ENCODE measurements at places on chromosomes 7 and 10.

GRCh38 chr7:104039363-104039762, 49.9 kb upstream of the RELN start:
- no peak for DNase-seq

DNA sequence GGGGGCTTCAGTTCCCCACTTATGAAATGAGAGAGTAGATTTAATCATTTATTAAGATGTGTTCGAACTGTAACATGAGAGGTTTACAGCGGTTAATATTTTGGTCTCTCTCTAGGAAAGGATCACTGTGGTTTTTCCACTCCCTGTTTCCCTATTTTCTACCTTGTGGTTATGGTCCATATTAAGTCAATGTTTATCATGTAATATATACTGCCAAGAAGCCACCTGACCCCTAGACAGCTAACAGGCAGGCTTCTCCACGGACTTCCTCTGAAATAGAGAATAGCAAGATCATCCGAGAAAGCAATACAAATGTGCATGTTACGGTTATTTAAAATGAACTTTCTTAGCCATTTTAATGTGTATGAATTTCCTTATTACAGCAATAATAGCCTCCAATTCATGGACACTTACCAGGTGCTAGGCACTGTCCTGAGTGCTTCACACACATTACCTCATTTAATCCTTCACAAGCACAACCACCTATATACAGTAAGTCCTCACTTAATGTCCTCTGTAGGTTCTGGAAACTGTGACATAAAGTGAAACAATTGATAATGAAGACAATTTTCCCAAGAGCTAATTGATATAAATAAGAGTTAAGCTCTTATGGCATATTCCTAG, 835 bp upstream of the COL28A1 start:
- DNase-seq: no peak

DNA sequence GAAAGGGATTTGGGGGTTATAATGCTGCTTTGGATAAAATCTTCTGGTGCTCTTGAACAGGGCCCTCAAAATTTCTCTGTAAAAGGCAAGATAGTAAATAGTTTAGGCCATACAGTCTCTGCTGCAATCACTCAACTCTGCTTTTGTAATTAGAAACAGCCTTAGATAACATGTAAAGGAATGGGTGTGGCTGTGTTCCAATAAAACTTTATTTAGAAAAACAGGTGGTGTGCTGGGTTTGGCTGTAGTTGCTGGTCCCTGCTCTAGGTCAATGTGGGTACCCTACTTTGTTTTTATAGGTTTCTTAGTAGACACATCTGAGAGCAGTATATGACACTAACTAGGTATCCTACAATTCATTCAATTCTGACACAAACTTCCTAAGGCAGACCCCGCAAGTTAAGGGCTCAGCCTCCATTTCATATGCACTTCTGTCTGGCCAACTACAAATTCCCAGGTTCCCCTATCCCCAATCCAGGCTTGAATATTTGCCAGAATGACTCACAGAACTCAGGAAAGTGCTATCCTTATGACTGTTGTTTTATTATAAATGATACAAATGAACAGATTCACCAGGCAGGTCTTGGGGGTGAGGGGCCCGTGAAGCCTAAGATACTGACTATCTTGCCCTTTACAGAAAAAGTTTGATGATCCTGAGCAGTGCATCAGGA, 349.9 kb downstream of the RPS24 start:
- DNase-seq: no peak

DNA sequence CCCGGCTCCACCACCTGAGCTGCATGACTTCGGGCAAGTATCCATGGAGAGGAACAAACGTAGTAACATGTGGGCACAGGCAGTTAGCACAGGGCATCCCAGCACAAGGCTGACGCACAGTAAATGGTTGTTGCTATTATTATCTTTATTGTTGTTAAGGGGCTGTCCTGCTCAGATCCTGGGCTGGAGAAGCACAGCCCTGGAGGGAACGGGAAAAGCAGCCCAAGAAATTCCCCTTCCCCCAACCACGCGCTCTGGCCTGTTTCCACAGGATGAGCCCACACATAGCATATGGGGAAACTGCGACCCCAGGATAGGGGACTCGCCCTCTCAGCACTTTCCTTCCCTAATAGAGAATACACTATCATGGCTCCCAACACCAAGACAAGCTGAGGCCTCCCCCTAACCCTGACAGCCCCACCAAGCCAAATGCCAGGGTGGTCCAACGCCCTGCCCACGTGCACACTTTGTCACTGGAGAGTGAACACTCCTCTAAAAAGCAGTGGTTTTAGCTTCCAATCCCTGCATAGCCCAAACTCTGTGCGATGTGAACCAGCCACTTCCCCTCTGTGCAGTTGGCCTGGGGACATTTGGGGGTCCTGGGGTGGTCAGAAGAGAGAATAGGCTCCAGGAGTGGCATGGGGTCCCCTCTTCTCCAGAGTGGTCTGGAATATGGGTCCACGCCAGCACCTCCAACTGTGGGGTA, 11.0 kb downstream of the PSD start:
- no peak for DNase-seq

DNA sequence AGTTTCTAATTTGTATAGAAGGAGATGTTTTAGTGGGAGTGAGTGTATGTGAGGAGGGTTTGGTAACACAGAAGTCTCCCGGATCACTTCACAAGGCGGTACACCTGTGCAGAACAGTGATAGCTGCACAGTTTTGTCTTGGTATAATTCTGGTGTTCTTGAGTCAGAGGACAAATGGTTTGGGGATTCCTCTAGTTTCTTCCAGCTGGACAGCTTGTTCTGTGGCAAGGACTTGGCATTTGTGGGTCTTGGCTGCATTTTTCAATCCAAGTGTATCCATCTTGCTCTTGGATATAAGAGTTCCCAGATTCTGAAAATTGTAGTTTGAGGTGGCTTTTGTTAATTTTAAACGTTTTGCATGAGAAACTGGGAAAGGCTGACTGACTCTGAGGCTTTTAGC, 135.7 kb downstream of the AHR start:
- DNase-seq: no peak

DNA sequence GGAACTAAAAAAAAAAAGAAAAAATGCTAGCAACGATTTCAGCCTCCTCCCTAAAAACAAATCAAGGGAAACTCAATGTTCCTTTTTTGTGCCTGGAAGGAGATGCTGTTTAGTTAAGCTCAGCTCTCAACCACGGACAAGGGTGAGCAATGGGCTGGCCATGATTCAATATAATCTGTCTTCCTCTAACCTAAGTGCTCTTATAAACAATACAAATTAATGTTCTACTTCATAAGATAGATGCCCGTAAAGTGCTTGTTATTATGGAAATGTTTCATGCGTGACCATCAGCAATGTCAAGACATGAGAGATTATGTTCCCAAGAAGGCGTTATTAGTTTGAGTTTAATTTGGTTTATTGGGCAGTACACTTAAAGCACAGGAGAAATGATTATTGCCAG, 320.3 kb downstream of the SFMBT2 start:
- no peak for DNase-seq

- no peak for DNase-seq
These were observed 237.1 kb downstream of the COBL start for GRCh38 chr7:51079494-51079893.

GRCh38 chr7:108120933-108121332, 9.2 kb downstream of the LAMB4 start:
- DNase-seq: no peak

DNA sequence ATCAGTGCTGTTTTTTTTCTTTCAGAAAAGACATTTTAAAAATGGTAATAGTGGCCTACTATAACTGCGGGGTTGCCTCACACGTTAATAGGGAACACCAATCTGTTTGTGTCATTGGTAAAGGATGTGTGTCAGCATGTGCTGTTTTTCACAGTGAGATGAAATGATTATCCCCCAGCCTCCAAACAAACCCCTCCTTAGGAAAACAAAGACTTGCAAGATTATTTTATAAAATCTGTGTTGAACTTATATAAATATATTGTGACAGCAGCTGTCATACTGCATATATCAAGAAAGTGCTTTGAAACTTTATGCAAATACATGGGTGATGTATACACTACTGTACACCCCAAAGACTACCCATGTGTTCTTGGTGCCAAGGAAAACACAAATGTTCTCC, 125.8 kb downstream of the BMPER start:
- no peak for DNase-seq

- DNase-seq: no peak
These were observed 106.8 kb downstream of the NEURL1 start for GRCh38 chr10:103600325-103600724.

DNA sequence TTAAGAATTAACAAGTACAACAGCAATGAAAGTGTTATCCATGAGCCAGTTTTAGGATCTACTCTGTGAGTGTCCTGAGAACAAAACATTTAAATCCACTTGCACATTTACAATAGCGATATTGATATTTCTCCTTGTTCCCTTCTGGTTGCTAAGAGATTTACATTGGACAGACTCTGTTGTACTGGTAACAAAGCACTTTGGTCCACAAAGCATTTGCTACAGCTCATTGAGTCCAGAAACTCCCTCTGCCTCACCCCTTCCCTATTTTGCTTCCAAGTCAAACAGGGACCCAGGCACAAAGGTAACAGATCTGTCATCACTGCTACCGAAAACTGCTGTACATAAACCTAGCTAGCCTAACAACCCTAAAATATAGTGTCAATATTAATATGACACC, 2.1 kb downstream of the ANK3 start:
- DNase-seq: no peak

DNA sequence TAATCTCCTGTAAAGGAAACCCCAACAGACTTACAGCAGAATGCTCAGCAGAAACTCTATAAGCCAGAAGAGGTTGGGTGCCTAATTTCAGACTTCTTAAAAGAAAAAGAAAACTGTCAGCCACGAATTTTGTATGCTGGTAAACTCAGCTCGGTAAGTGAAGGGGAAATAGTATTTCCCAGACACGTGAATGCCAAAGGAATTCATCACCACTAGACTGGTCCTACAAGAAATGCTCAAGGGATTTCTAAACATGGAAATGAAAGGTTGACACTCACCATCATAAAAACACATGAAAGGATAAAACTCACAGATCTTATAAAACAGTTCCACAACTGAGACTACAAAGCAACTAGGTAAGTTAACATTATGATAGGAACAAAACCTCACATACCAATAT, 68.6 kb downstream of the GLCCI1 start:
- no peak for DNase-seq

DNA sequence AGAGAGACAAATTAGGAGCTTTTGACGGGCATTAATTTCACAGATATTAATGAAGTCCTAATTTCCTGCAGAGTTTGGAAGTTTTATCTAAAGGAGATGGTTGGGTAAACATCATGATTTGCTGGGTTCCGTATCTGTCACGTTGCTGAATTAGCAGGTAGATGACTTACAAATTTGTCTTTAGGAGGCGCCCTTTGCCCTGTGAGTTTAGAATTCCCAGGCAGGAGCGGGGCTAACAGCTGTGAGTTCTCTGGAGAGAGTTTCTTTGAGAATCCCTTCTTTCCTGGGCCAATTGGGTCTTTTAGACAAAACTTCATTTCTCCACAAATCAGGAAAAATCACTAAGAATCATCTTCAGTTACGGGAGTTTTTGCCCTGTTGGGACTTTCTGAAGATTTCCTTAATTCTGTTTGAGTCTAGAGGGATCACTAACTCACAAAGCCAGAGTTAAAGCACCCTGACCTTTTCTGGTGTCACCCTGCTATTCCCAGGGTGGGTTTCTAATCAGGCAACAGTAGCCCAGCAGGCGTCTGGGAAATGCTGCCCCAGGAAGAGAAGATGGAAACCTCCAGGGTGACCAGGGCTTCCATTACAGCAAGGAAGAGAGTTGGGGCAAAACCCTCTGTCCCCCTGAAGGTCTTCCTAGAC, 63.7 kb downstream of the PRKCQ start:
- no peak for DNase-seq

- DNase-seq: peak; percentile 80
These were observed 29.8 kb downstream of the ADAP1 start for GRCh38 chr7:924541-925231.

DNA sequence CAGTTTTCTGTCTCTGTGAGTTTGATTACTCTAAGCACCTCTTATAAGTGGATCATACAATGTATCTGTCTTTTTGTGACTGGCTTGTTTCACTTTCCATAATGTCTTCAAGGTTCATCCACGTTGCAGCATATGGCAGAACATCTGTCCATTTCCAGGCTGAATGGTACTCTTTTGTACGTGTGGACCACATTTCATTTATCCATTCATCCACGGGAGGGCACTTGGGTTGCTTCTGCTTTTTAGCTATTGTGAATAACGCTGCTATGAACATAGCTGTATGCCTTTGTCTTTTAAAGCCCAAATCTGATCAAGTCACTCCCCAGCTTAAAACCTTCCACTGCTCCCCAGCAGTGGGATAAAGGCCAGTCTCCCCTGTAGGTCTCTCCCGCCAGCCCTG, 31.5 kb downstream of the EGFR start:
- DNase-seq: no peak

GRCh38 chr7:25087855-25088254, 37.2 kb downstream of the CYCS start:
- DNase-seq: no peak

GRCh38 chr7:137000621-137001020, 132.2 kb downstream of the CHRM2 start:
- DNase-seq: no peak

GRCh38 chr10:79483948-79484347, 28.4 kb upstream of the EIF5AL1 start:
- no peak for DNase-seq

DNA sequence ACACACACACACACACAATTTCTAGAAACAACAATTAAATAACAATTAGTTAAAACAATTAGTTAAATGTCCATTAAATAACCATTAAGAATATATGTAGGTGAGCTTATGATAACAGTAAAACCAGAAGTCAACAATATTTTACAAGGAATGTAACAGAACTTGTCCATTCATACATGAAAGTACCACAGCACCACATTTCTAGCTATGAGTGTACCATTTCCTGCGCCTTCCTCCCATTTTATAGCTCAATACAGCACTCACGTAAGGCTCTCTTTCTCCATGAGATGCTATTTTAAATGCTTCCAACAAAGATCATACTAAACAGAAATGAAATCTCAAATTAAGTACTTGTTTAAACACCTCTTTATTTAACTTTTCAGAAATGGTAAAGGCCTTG, 367.3 kb upstream of the ZWINT start:
- no peak for DNase-seq

DNA sequence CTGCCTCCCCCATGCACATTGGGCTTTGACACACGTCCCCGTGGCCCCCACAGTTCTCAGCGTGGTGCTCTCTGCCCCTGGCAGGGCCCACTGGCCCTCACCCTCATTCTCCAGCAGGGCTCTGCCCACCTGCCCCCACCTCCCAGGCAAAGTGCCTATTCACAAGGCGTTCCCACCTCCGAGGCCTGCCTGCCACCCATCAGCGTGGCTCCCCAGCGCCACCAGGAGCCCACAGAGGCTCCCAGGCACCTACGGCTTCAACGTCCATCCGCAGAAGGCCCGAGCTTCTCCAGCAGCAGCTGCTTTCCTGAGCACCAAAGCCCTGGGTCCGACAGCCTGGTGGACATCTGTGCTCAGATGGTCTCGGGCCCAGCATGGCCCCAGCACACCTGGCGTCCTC, 211.8 kb upstream of the PPP2R2D start:
- no peak for DNase-seq

GRCh38 chr10:130395248-130395936, 259.2 kb downstream of the GLRX3 start:
- DNase-seq: no peak
